ENCODE measurements at places on chromosomes 12 and 14.

GRCh38 chr12:31343139-31343538 lies 17.2 kb upstream of the SINHCAF start:
- no peak for DNase-seq

GRCh38 chr12:64716371-64716770 lies 42.8 kb downstream of the GNS start:
- DNase-seq = no peak

GRCh38 chr14:55556929-55557623 lies 22.9 kb upstream of the KTN1 start:
- DNase-seq = peak; percentile 87

DNA sequence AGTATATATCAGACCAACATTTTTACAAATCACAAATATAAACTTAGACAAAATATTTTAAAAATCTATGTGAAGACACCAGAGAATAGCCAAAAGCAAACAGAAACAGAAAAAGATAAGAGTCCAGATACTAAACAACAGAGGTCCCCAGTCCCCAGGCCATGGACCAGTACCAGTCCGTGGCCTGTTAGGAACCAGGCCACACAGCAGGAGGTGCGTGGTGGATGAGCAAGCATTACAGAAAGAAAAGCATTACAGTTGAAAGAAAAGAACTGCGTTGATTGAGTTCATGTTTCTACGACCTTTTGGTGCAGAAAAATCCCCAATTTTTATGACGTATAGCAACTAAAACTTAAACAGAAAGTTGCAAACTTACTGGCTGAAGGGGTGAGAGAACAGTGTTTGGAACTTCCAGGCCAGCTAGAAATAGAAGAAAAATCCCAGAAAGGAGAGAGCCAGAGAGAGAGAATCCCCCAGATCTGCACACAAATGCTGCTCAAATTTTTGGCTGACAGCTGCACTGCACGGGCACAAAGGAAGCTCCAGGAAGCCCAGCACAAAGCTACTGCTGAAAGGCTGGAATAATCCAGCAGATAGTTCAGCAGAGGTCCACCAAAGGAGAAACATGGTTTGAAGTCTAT lies 159.6 kb upstream of the C14orf180 start:
- no peak for DNase-seq

DNA sequence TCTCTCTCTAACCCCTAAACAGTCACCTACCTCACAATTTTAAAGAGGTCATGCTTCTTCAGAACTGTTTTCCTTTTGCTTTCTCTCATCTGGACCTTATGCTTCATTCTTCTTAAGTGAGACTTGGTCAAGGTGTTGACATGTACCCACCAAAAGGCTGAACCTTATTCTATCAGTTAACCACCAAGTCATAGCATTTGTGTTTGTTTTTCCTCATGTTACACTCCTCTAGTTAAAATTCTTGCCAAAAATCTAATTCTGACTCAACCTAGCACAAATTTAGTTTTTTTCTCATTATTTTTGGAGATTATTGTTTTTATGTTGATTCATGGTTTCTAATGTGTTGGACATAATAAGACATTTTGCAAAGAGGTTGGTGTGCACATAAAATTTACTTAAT lies 578.6 kb downstream of the SLC16A7 start:
- DNase-seq = no peak

- DNase-seq = peak; percentile 33
Measured at GRCh38 chr12:76543813-76544347, 15.7 kb downstream of the OSBPL8 start.

DNA sequence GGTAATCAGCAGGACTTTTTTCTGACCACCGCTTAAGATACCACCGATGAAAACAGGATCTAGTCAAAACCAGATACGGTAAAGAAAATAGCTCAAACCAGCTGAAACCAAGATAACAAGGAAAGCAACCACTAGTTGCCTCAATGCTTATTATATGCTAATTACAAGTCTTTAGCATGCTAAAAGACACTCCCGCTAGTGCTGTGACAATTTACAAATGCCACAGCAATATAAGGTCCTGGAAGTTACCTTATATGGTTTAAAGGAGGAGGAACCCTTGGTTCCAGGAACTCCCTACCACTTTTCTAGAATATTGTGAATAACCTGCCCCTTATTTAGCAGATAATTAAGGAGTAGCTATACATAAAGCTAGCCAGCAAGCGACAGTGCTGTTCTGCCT lies 976.4 kb upstream of the SEL1L start:
- no peak for DNase-seq

DNA sequence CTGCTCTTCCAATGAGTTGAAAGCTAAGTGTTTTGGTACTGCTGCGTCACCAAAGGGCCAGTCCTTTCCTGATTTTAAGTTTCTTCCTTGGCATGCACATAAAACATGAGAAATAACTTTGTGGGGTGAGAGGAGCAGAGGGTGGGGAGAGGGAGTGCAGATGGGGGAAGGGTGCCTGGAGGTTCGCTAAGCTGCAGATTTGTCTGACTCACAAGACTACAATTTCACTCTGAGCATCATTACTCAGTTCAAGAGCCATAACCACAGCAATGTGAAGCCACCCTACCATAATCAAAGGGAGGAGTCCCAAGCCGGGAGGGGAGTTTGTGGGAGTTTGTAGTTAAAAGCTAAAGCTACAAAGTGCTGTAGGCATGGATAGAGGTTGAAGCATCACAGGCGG lies 136.1 kb downstream of the ANO2 start:
- DNase-seq = no peak
